Caudate nucleus (tissue), 63 donors: ENCODE measurements at places on chromosomes 12 and 14.

DNA sequence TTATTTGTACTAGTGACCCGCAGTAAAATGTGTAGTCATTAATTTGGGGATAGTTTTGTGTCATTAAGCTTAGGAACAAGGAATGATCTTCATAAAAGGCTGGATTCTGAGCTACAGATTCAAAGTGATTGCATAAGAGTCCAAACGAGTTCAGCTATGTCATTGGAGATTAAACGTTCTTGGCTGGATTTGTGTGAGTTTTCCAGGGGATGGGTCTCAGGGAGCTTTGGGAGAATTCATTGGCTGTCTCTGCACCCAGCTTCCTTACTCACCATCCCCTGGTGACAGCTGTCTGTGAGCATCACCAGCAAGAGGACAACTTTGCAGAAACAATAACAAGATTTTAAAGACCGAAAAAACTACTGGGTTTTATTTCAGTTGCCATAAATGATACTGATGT lies 130.4 kb downstream of the DAAM1 start:
- no peak for DNase-seq

- no peak for DNase-seq
These were observed 76.9 kb downstream of the DDX51 start for GRCh38 chr12:132067182-132067581.

- no peak for DNase-seq
These were observed 334.0 kb upstream of the FLRT2 start for GRCh38 chr14:85195872-85196477.

GRCh38 chr12:14431975-14432374 lies 66.5 kb downstream of the ATF7IP start:
- DNase-seq: no peak

GRCh38 chr12:70197345-70197744 lies 45.9 kb upstream of the CNOT2 start:
- no peak for DNase-seq

- DNase-seq: no peak
These were observed 76.3 kb upstream of the OTX2 start for GRCh38 chr14:56886471-56887062.

GRCh38 chr14:96095058-96095457 lies 55.9 kb downstream of the C14orf132 start:
- no peak for DNase-seq

DNA sequence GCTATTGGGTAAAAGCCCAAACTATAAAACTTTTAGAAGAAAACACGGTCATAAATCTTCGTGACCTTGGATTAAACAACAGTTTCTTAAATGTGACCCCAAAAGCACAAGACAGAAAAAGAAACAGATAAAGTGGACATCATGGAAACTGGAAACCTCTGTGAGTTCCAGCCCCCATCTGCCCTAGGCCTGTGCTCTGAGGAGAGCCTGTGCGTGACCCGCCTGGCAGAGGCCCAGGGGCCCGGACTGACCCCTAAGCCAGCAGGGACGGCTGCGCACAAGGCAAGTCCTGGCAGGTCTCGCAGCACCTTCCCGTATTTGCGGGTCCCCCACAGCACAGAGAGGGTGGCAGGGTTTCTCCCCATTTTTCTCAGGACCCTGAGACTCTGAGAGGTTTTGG lies 76.0 kb downstream of the CHGA start:
- no peak for DNase-seq

GRCh38 chr12:100207311-100207710 lies 6.7 kb downstream of the ACTR6 start:
- no peak for DNase-seq

DNA sequence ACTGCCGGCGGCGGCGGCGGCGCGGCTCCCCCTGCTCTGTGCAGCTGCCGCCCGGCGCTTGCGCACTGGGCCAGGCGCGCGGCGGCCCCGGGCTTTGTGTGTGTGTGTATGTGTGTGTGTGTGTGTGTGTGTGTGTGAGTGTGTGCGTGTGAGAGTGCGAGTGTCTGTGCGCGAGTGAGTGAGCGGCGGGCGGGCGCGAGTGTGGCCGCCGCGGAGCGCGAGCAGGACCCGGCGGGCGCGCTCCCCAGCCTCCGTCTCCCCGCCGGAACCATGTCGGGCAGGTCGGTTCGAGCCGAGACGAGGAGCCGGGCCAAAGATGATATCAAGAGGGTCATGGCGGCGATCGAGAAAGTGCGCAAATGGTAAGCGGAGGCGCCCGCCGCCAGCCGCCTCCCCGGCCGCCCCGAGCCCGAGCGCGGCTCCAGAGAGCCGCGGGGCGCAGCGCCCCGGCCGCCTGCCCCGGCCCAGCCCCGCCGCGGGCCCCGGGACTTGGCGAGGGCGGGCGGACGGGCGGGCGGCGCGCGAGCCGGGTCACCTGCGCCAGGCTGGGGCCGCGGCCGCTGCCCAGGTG lies at the start of gene BCL7A:
BCL7A (plus strand) TSS at position 63 of the 571 bp plus-strand sequence; CDS start at position 271, 208 bp downstream.
- peak; percentile 65 for DNase-seq

GRCh38 chr14:90273532-90273931 lies 17.2 kb downstream of the PSMC1 start:
- DNase-seq: no peak

DNA sequence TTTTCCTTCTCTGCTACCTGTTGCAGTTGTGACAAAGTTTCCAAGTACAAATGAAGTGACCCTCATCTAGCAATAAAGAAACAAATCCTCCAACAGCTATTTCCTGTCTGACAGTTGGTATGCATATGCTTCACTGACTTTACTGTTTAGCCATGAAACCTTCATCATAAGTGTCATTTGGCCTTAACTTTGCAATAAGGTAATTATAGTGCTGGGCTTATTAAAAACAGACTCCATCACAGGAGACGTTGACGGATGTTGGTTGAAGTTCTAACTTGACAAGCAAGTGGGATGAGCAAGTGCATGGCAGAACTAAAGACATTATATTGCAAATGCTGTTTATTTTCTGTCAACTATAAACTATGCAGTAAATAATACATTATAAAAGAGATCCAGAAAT lies 425.2 kb downstream of the RPS29 start:
- DNase-seq: no peak

DNA sequence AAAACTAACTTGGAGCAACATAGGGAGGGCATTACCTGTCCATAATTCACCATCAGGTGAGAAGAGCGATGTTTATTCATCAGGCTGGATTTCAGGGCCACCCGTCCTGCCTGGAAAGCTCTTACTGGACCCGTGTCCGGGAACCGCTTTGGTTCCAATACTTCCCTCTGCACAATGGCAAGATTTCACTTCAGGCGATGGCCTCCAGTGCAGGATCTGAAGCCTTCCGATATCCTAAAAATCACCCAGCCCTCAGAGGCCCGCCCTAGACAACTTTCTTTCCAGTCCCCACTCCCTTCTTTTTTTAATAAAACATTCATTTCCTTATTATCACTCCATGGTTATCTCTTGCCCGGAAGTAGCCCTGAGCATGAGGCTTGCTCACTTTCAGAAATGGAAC lies 92.5 kb downstream of the BCL11B start:
- no peak for DNase-seq

- no peak for DNase-seq
These were observed 80.0 kb downstream of the METTL25 start for GRCh38 chr12:82438356-82438755.

- DNase-seq: no peak
These were observed 16.2 kb downstream of the SLC25A29 start for GRCh38 chr14:100289916-100290606.

DNA sequence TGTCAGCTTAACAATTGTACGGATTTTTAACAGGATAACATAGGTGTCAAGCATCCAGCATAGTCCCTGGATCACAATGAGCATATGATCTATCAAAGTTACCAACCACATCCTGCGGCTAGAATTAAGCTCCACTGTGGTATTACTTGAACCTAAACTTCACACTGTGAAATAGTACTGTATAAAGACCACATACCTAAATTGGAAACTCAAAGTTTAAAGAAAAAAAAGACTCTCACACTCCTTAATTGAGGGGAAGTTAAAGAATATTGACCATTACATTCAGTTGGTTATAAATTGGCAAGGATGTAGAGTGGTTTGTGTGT lies 133.0 kb upstream of the PZP start:
- no peak for DNase-seq

- DNase-seq: no peak
These were observed 212.6 kb downstream of the TTC8 start for GRCh38 chr14:89037065-89037464.

DNA sequence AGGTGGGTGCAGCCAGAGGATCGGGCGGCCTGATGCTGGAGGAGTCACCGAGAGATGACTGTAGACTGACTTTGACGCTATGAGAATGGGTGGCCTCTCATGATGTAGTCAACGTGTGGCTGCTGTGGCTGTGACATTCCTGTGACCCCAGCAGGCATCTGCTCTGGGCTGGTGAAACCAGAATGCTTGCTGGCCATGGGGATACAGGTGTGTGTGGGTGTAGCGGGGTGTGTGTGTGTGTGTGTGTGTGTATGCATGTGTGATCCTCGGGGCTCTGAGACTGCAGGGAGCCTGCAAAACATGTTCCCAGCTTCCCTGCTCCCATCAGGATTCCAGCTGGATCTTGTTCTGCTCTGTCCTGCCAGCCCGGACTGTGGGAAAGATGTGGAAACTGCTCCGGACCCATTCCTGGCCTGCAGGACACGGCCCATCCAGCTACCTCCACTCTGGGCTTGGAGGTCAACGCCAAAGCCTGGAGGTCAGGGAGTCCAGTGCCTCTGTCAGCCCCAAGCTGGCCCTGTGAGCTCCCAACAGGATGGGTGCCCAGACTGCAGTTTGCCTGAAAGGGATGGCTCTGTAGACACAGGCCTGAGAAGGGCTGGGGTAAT lies 18.8 kb upstream of the HHIPL1 start:
- no peak for DNase-seq

GRCh38 chr14:69137843-69138535 lies 14.9 kb downstream of the DCAF5 start:
- no peak for DNase-seq

DNA sequence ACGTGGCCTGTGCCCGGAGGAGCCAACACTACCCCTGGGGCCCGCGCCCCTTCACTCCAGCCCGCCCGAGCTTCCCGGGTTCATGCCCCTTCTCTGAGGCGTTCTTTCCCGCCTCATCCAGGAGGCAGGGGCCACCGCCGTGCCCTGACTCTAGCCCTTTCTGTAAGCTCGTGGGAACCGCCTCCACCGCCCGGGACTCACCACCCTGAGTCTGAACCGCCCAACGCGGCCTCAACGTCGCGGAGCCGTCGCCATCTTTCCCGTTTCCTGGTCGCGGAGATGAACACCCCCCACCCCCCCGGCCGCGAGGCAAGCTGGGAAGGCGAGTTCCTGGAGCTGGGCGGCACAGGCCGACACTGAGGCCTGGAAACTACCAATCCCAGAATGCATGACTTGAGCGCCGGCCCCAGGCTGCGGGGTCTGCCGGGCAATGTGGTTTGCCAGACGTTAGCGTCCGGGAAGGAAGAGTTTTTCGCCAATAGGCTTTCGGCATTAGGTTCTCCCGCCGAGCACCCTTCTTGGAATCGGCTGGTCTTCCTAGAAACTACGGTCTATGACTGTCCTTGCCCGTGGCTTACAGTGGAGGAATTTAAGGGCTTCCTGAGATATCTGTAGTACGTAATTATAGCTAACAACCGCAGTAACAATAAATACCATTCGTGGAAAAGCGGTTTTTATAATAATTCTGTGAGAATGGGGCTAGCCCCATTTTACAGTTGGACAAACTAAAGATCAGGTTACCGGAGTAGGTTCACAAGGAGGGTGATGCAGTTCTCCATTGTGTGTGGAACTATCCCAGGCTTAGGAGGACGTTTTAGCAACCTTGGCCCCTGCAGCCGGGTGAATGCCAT lies at the start of gene DDX23:
DDX23 (minus strand) TSS at position 281 of the 851 bp plus-strand sequence. CDS start 6,381 bp downstream, outside the sequence.
- peak; percentile 89 for DNase-seq

DNA sequence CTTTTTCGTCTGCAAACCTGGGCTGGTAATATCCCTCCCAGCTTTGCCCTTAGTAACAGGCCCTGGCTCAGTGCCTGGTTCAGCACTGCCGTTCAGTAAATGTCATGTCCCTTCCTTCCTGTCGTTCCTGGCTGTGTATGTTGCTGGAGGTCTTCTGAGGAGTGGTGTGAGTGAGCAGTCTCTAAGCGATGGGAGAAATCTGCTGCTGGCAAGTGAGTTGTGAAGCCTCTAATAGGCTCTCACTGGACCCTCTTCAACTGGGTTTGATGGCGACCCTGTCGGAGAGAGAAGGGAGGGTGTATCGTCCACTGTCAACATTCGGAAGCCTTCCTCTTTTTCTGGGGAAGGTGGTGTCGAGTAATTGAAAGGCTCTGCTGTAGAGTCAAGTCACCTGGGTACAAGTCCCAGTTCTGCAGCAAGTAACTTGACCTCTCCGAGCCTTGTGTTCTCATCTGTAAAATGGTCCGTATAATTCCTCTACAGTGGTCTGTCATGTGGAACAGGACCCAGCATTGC lies 62.8 kb downstream of the HRK start:
- no peak for DNase-seq

GRCh38 chr12:42770261-42770660 lies 180.7 kb upstream of the PRICKLE1 start:
- DNase-seq: no peak

GRCh38 chr14:29955087-29955486 lies 27.4 kb upstream of the PRKD1 start:
- no peak for DNase-seq

DNA sequence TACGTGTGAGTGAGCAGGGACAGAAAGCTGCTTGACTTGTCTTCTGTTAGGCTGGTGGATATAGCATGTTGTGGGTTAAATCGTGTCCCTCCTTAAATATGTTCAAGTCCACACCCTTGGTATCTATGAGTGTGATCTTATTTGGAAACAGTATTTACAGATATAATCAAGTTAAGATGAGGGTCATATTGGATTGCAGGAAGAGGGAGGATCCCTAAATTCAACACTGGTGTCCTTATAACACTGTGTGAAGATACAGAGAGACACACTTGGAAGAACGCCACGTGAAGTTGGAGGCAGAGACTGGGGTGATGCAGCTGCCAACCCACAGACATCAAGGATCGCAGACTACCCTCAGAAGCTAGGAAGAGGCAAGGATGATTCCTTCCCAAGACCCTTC lies 275.2 kb upstream of the SSTR1 start:
- DNase-seq: no peak

DNA sequence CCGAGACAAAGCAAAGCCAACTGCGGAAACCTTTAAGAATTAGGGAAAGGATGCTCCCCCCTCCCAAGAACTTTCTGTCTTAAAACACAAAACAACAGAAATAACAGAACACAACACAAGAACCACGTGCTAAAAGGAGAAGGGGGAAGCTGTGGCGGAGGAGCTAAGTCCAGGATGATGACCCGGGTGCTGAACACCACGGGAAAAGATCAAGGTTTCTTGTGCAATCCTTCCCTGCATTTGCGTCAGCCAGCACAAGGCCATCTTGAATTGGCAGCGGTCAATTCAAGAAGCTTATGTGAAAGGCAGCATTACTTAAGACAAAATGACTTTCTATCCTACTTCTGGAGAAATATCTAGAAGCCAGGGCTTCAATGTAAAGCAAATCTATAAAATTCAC lies 11.0 kb upstream of the CREBL2 start:
- no peak for DNase-seq

- DNase-seq: no peak
These were observed 7.9 kb downstream of the NKX2-1 start for GRCh38 chr14:36511981-36512584.

GRCh38 chr12:65895759-65896656 lies 71.7 kb downstream of the HMGA2 start:
- DNase-seq: no peak

- no peak for DNase-seq
These were observed at the start of gene ESRRB for GRCh38 chr14:76375947-76376404. ESRRB (plus strand) TSS chr14:76376137; CDS start chr14:76376402, 265 bp downstream.

GRCh38 chr12:12039897-12040296 lies 30.8 kb upstream of the BCL2L14 start:
- DNase-seq: no peak

GRCh38 chr12:99389751-99390150 lies 257.8 kb upstream of the GARIN6 start:
- DNase-seq: no peak
